ENCODE measurements at places on chromosomes 12 and 14. TPM values are rescaled to one million over a fixed set of nuclear protein-coding genes. Genes with fewer than 3 reads are reported as not detected.

The GPR132 gene
- polyA plus RNA-seq: 0.50 TPM

The NXPH4 gene
- 1.3 TPM for polyA plus RNA-seq

The DNAI7 gene
- polyA plus RNA-seq: 0.10 TPM

The MDGA2 gene
- polyA plus RNA-seq: not detected

The DIO2 gene
- 1.5 TPM for polyA plus RNA-seq

The NAB2 gene
- 10.7 TPM for polyA plus RNA-seq

The PPP1R36 gene
- polyA plus RNA-seq: 0.11 TPM
